Stimulated activated CD4-positive, alpha-beta T cell treated with anti-CD3 and anti-CD28 coated beads, Interleukin-15, amount 100 ng/mL, for 1 hour (primary cell): ENCODE measurements at places on chromosomes 2 and 18.

DNA sequence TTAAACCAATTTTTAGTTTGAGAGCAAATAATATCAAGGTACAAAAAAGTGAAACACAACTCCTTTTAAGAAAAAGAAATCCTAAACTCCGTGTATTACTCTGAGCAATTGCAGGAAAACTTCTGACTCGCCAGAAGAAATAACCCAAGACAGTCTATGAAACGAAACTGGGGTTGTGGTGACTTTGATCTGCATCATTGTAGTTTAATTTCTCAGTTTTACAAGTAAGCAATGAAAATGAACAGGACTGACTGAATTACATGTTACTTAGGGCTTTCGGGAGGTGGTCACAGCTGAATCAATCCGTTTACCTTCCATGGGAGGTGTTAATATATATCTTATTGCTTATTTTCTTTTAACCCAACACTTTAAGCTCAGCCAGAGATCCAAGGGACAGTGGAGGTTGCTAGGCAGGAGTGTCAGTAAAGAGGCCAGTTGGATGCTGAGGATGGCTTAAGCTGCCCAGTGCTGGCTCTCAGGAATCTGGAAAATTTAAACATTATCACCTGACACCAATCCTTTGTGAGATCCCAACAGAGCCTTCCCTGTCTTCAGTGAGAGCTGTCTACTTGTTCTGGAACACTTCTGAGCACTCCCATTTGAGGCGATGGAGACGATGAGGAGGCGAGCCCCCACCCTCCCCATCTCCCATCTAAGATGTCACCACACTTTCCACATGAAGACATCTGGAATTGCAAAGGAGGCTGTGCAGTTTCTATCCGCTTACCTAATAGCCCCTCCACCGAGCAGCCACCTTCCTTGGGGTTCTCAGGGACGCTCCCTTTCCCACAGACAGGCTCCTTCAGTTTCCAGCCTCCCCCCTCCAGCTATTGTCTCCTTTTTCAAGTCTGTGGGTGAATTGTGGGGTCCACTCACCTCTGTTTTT is 3.6 kb upstream of the RAB31 start:
- DNase-seq = no peak

- no peak for DNase-seq
These were observed 1303.1 kb upstream of the DDX18 start for GRCh38 chr2:116511426-116511825.

- DNase-seq = no peak
These were observed 13.5 kb upstream of the CNOT11 start for GRCh38 chr2:101238930-101239759.

- no peak for DNase-seq
These were observed 155.0 kb upstream of the GLI2 start for GRCh38 chr2:120580709-120581108.

GRCh38 chr2:168272225-168272624 is 24.8 kb upstream of the STK39 start:
- no peak for DNase-seq

DNA sequence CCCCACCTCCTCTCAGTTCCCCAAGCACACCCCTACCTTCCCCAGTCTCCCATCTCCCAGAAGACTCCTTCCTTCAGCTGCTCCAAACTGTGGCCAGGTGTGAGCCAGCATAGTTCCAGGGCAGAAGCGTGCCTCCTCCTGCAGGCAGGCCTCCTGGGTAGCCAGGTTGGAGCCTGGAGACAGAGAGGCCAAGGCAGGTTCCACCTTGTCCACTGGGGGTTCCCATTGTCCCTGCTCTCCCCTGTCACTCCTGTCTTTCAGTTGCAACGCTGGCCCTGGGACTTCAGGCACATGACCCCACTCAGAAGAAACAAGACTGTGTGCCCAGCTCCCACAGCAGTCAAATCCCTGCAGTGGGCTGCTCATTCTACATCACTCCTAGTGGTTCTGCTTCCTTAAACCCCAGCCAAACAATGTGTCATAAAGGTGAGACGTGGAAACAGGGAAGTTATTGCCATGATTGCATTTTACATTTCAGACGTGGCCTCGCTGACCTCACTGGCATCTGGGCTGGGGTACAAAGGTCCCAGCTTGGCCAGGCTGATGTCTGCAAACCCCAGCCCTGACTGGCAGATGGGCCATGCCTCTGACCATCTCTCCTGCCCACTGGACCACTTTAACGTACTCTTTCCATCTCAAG is 96.5 kb upstream of the BOD1L2 start:
- DNase-seq = no peak

- no peak for DNase-seq
These were observed 29.6 kb upstream of the PXDN start for GRCh38 chr2:1773883-1774282.

GRCh38 chr2:45212953-45213635 is 203.8 kb upstream of the SIX2 start:
- DNase-seq = no peak

GRCh38 chr18:42513441-42513840 is 558.4 kb downstream of the PIK3C3 start:
- DNase-seq = no peak

- DNase-seq = no peak
These were observed 107.3 kb downstream of the CPS1 start for GRCh38 chr2:210663631-210664089.

GRCh38 chr2:231276987-231277386 is 78.6 kb downstream of the ARMC9 start:
- DNase-seq = no peak

DNA sequence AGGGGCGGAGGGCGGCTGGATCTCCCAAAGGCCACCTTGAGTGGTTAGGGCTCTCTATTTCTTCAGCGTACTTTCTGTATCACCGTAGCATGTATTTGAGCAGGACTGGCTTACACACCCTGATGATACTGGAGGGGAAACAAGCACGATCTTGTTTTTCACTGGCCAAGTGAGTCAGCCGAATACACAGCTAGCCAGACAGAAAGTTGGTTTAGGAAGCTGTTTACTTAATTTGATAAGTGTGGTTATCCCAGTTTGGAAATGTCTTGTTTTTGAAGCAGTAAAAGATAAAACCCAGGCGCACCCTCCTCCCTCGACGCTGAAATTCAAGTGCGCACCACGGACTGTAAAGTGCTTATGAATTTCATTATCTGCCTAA is 582 bp downstream of the RIOK3 start:
- DNase-seq = no peak
